ENCODE measurements at places on chromosomes 7 and 10.

- DNase-seq: no peak
Observed at GRCh38 chr7:107051376-107051775, 6.9 kb downstream of the PRKAR2B start.

GRCh38 chr7:102843850-102844249, 69.0 kb upstream of the LRRC17 start:
- no peak for DNase-seq

DNA sequence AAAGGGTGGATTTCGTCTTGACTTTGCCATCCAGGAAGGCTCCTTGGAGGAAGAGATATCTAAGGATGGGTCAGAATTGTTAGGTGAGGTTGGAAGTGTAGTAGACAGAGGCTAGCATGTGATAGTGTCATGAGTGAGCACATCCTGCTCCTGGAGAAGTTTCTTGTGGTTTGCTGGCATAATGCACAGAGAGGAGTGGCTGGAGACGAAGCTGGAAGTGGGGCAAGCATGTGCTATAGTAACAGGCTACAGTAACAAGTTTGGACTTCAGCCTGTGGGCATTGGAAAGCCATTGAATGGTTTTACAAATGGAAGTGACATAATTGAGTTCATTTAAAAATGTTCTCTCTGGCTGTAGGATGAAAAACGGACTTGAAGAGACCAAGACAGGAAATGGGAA, 175.6 kb upstream of the VWC2 start:
- no peak for DNase-seq

GRCh38 chr10:128932071-128932820, 534.8 kb upstream of the MGMT start:
- DNase-seq: no peak

- DNase-seq: no peak
Observed at GRCh38 chr10:35612385-35613106, 7.4 kb downstream of the GJD4 start.

GRCh38 chr10:8075282-8076260, 21.1 kb downstream of the GATA3 start:
- no peak for DNase-seq

DNA sequence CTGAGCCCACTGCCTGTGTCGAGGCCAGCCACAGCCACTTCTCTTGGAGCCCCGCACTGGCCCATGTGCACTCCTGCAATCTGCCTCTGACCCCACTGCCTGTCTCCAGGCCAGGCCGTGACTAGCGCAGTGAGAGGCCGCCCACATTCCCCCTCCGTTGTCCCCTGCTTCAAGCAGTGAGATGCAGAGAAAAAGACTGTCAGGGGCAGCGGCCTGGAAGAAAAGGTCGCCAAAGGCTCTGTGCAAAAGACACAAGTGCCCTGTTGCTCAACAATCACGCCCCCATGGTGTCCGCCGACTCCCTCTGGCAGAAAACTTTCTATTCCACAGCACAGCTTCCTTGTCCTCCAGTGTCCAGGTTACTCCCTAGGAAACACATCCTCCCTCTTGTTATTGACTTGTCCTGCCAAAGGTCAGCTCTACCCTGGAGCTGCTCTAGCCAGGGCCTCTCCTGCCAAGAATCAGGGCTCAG, 9.9 kb downstream of the FAM131B start:
- DNase-seq: no peak

DNA sequence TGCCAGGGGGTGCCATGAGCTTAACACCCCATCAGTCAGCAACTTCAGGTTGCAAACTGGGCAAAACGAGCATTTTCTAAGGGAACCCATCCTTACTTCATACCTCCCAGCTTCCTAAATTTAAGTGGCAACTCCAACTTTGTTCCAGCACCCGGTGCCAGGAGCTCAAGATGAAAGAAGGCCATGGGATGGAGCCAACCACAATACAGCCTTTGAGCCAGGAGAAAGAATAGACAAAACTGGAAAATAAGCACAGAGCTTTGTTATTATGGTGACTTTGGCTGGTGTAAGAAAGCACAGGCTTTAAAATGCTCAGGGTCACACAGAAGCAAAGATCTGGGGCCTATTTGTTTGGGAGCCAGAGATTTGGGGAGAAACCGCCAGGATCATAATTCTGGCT, 388.7 kb upstream of the MGMT start:
- DNase-seq: no peak

GRCh38 chr7:17422966-17423365, 124.5 kb downstream of the AHR start:
- no peak for DNase-seq

DNA sequence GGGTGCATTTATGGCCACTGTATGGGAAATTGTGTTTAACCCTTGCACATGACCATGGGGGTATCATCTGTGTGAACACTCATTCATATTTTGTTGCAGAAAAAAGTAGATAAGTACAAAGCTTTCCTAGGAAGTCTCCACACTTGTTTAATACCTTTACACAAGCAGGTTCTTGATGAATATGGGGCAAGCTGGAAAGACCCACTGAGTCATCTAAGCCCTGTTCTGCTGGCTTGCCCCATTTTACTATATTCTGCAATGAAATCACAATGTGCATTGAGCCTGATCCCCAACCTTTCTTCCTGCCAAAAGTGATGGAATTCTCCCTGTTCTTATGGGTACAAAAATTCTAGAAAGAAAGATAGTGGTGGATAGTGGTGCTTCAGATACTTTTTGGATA, 99.8 kb downstream of the CCDC71L start:
- DNase-seq: no peak

- DNase-seq: no peak
Observed at GRCh38 chr7:77893813-77894212, 95.2 kb downstream of the PHTF2 start.

GRCh38 chr10:94279835-94280709, 82.7 kb downstream of the NOC3L start:
- DNase-seq: peak; percentile 37

GRCh38 chr10:30188101-30188500, 128.7 kb upstream of the JCAD start:
- DNase-seq: no peak

GRCh38 chr10:99850767-99851340, 68.4 kb downstream of the ABCC2 start:
- no peak for DNase-seq

- no peak for DNase-seq
Observed at GRCh38 chr7:140624392-140625191, 16.0 kb downstream of the DENND2A start.

GRCh38 chr10:35448687-35449662, 112.7 kb downstream of the CCNY start:
- no peak for DNase-seq

DNA sequence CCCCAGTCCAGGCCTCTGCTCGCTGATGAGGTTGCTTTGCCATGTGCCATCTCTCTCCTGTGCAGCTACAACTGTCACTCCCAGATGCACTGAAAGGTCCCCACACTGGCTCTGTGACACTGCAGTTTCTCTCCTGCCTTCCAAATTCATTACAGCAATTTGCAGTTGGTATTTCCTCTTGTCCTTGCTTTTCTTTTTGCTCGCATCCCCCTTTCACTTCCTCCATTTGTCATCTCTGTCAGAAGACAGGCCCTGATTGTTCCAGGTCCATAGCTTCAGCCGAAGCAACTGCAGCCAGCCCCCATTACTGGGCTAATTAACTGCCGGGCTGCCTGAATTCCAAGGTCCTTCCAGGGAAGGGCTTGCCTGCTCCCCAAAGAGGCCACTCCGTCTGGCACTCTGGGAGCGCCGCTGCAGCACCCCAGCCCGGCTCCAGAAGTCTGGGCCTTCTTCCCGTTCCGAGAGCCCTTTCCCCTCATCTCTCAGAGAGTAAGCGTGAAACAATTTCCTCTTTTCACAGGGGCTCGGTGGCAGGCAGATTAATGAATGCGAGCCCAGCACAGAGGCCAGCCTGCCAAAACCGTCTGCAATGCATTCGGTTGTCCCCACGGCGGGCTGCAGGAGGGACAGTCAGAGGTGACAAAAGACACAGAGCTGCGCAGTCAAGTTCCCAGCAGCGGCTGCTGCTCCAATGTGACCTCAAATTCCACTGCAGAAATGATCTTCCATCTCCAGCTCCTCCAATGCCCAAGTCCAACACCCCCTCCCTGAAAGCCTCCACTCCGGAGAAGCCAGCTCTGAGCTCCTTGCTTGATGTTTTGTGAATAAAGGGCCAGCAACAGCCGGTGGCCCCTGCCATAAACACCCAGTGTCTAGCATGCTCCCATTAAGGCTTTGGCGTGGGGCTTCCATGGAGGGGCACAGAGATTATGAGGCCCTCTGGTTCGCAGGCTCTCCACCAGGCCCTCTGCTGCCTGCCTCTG, 279.4 kb upstream of the HABP2 start:
- DNase-seq: no peak

DNA sequence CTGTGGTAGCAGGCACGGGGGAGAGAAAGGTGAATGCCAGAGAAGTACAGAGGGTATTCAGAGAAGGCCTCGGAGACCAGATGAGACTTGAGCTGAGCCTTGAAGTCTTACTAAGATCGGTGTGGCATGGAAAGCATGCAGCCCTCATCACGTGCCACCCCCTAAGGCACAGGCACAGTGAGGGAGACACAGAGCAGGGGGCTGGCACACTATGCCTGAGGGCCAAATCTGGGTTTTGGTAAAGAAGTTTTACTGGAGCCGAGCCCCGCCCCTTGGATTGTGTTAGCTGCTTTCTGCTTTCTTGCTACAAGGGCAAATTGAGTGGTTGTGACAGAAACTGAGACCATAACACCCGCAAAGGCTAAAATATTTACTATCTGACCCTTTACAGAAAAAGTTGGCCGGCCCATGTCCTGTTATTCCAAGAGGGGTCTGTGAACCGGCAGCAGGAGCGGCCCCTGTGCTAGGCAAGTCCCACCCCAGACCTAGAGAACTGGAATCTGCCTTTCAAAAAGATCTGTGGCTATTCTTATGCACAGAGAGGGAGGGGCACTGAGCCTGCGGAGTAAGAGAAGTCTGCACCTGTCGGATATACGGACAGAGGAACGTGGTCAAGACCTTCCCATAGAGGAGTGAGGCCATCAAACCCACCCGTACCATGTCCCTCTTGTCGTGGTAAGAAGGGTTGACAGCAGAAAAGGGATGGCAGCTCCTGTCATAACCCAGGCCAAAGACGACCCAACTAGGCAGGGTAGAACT, 109.3 kb upstream of the RHEB start:
- no peak for DNase-seq

DNA sequence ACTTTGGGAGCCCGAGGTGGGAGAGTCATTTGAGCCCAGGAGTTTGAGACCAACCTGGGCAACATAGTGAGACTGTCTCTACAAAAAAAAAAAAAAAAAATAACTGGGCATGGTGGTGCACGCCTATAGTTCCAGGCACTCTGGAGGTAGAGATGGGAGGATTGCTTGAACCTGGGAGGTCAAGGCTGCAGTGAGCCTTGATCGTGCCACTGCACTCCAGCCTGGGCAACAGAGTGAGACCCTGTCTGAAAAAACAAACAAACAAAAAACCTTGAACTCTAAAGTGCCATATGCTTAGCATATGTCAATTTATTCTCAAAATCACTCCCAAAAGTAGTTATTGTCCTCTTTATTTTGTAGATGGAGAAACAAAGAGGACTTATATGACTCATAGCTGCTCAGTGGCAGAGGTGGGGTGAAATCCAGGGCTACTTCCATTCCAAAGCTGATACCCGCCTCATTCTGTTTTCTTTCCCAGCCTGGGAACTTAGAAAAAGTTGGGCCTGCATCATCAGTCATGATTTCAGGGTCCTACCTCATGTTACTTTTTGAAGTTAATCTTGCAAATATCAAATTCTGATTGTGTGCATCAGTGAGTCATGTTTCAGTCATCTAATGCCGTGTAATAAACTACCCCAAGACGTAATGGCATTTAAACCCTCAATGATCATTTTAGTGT, 13.3 kb downstream of the DHTKD1 start:
- no peak for DNase-seq

DNA sequence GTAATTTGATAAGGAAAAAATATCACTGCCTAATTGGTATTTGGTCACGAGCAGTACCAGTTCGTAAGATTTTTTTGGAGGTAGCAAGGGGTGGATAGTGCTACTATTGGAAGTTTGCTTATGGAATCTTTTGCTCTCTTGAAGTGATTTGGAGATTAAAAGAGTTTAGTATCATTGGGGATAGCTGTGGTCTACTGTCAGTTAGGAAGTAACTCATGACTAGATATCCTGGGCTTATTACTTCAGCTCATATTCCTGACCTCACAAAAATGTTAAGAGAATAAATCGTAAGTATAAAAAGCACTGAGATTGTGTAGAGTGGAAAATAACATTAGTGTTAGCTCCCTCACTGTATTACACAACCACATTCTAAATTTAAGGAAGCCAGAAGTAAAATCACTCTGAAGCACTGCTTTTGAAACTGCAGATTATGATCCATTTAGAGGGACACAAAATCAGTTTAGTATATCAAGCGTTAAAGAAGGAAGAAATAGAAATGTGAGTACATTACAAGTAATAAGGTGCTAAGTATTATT, 22.6 kb downstream of the SGPL1 start:
- DNase-seq: no peak

GRCh38 chr10:6297951-6298381, 95.2 kb downstream of the PFKFB3 start:
- no peak for DNase-seq

- no peak for DNase-seq
Observed at GRCh38 chr7:22204312-22204711, 152.6 kb downstream of the RAPGEF5 start.

DNA sequence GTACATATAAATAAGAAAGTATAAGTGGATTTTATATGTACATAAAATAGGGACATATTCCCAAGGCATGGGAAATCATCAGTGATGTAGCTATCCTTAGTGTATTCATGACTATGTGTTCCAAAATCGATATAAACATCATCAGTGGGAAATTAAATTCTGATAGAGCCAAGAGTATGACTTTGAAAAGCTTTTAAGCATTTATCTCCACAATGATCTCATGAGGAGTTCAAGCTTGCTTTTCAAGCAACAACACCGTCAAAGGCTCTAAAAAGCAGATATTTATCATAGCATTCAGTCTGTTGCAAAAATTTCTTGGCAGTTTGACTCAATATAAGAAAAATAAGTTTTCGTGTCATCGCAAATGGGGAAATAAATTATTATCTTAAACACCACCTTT, 14.5 kb upstream of the NEBL start:
- no peak for DNase-seq

DNA sequence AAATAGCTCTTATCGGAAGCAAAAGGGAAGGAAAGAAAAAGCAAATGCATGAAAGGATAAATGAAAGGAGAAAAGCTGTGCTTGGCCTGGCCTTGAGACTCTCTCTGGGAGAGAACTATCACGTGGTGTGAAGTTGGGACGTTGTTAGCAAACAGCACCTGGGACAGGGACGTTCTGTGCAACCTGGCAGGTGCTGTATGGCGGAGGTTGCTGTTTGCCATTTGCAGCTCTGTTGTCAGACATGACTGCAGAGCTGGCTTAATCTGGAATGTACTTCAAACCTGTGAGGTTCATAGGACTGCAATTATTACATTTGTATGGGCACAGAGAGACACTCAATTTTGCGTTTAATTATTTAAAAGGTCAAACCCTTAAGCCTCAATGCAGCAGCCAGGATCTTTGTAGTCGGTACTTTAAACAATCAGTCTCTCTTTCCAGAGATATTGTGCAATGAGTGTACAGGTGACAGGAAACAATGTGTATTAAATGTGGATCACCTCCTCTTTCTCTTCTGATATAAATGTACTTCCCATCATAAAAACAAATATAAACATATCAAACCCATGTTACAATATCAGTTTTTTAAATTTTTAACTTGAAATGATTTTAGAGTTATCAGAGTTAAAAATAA, 800.5 kb upstream of the KCND2 start:
- DNase-seq: no peak
